IMR-90 (cell line): ENCODE measurements at places on chromosomes 1 and 21.

- DNase-seq: peak; percentile 71
These were observed 24.1 kb upstream of the NPHP4 start for GRCh38 chr1:6016191-6016865.

DNA sequence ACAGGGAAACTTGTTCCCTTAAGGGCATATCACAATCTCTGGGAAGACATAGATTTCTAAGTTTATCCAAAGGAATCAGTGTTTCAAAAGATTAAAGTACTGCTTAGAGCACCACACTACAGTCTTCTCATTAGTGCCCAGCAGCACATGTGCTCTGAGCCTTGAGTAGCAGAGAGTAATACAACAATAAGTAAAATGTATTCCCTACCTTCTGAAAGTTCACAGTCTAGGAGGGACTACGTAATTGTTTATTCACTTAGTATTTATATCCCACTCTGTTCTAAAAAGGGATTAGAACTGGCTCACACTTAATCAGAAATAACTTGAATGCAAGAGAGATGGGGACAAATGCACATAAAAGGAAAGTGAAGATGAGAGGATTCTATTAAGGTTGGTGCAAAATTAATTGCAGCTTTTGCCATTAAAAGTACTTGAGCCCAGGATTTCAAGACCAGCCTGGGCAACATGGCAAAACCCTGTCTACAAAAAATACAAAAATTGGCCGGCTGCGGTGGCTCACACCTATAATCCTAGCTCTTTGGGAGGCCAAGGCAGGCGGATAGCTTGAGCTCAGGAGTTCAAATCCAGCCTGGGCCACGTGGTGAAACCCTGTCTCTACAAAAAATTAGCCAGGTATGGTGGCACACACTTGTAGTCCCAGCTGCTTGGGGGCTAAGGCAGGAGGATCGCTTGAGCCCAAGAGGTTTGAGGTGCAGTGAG is 9.0 kb downstream of the SYNC start:
- DNase-seq: no peak

GRCh38 chr1:184567009-184567408 is 180.2 kb downstream of the C1orf21 start:
- no peak for DNase-seq

DNA sequence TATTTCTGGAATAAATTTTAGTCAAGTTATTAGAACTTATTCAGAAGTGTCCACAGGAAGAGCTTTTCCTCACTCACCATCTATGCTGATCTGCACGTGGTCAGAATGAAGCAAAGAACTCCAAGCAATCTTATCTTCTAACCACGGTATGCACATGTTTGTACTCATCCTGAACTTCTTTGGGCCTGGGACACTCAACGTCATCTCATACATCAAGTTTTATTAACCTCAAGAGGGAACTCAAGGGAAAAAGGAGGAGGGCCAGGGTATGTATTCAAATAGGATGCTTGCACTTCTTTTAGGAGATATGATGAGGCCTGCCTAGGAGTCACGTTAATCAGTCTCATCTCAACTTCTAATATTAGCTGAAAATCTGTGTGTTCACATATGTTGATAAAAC is 142.5 kb downstream of the C1orf94 start:
- no peak for DNase-seq

- no peak for DNase-seq
These were observed 26.5 kb upstream of the KRTAP19-8 start for GRCh38 chr21:31064803-31065202.

DNA sequence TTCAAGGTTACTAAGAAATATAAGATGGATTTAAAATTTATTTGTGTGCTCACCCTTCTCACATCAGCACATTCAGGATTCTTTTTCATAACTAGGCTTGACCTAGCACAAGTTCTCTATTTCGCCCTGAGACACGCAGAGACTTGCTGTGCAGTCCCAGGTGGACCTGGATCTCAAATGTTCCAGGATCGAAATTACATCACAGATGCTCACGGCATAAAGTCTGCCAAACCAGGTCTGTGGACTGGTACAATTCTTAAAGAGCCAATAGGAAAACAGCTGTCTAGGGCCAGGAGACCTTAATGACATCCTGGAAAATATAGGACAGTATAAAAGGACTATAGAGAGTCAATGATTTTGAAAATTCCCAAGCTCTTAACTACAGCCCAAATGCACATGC is 2.2 kb downstream of the PGBD5 start:
- DNase-seq: no peak

DNA sequence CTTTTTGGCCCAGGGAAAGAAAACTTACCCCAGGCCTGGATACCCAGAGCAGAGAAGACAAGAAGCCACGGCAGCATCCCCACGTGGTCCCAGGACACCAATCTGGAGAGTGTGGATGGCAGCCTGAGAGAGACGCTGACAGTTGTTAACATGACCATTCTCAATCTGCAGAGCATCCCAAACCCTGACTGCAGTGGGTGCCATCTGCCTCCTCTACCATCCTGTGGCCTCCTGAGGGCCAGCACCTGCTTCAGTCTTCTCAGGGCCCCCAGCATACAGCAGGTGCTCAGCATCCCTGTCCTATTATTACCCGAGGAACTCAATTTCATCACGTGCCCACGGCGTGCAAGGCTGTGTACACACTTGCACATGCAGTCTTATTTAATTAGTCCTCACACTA is 785 bp downstream of the PGLYRP4 start:
- no peak for DNase-seq

DNA sequence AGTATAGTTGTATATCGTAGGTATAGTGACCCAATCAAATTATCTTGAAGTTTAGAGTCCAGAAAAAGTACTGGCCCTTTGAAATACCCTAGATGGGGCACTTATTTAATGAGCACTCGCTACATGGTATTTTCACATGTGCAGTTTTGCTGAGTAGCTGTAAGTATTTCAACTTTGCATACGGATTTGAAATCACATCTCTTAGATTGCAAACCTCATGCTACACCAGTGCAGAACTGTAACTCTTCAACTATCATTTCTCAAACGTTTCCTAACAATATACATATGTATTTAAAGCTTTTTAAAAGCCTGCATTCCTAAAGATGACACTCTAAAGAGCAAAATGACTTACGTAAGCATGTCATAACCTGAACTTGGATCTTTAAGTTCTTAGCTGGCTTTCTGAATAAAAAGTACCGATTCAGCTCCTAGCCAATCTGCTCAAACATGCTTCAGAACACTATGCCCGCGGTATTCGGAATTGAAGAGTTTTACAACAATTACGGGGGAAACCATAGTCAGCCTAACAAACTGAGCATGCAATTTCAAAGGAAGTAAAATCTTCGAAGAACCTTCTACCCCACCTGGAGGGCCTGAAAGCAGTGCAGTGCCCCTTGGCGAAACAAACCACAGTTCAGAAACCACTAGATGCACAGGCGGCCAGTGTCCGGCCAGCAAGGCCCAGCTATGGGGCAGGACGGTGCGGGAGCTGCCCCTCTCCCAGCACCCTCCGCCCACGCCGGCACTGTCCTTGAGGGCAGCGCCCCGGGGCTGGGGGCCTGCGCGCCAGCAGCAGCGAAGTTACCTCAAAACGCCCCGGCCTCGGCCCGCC is 863 bp downstream of the FH start:
- peak; percentile 25 for DNase-seq

DNA sequence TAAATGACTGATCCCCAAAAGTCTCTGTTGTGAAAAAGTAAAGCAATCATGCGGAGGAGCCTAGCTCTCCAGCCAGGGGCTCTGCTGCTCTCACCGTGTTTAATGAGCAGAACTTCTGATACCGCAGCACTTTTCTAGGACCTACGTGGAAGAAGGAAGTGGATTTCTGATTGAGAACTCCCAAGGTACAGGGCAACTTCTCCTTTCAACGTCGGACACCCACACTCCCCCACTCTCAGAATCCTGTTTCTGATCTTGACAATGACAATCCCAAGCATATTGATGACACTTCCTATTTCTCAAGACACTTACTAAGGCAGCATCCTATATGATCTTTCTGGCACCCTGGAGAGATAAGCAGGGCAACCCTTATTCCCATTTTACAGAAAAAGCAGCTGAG is 78.4 kb downstream of the PROX1 start:
- no peak for DNase-seq

DNA sequence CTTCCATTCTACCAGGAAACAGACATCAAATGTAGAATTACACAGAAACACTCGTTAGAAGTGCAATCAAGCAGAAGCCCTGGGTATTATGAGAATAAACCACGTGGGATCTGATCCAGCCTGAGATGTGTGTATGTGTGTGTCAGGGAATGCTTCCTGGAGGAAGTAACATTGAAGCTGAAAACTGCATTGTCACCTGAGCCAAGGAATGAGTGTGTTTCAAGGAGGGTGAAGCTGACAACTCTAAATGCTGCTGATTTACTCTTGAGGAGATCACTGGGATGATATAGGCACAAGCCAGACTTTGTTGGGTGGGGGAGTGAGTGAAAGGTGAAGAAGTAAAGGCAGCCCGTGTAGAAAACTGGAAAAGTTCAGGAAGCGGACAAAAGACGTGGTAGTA is 27.6 kb downstream of the FAAH start:
- no peak for DNase-seq

DNA sequence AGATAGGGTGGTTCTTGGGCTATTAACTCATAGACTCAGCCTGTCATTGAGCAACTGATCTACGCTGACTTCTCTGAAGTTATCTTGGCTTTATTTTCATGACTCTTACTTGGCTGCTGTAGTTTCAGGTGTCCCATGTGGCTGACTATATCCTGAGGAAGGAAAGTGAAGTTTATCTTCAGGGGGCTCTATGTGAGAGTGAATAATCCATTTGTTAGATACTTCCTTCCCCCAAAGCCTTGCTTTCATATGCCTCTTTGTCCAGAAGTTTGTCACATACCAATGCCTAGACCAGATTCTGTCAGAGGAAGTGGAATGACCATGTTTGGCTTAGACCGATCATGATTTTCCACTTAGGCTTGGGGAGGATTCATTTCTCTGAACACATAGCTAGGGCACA is 27.9 kb upstream of the C1orf87 start:
- no peak for DNase-seq

DNA sequence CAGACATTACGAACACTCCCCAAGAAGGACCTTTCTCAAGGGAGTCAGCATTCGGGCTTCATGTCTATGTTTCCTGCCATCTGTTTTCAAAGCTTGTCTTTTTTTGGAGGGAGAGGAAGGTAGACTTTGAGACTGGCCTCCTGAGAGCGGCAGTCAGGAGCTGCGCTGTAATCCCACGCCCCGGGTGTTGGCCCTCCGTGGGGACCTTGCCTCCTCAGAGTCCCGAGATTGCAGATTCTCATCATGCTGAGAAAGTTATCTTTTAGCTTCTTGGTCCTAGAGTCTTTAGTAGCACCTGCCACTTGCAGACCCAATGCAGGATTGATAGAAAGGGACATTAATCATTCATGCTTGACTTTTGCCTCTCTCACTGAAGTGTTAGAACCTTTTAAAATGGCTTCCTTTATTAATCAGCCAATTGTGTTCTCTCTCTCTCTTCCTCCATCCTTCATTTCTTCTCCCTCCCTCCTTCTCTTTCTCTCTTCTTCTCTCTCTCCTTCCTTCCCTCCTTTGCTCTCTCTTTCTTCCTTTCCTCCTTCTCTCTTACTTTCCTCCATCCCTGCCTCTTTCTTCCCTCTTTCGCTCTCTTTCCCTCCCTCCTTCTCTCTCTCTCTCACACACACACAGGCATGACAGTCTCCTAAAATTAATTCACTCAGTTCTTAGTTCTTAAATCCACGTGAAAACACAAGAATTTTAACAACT is 25.2 kb upstream of the GNPAT start:
- no peak for DNase-seq

DNA sequence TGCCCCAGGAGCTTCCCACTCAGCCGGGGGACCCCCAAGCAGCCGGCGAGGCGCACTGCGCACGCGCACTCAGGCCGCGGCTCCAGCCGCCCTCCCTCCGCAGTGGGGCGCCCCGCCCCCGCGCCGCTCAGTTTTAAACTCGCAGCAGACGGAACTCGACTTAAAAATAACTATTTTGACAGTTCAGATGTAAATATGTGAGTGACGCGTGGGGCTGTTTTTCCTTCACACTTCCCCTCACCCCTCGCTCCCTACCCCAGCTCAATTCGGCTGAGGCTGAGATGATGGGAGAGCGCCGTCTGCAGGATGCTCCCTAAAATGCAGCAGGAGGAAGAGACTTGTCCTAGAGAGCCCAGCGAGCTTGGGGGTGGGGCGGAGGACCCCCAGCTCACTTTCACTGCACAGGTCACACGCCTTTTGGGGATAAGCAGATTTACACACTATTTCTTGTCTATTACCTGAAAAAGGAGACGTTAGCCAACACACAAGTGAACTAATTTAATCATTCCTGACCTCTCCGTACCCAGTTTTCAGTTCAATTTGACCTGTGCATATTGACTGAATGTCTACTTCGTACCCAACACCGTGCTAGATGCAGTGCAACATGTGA is 8.9 kb upstream of the LEMD1 start:
- peak; percentile 33 for DNase-seq

DNA sequence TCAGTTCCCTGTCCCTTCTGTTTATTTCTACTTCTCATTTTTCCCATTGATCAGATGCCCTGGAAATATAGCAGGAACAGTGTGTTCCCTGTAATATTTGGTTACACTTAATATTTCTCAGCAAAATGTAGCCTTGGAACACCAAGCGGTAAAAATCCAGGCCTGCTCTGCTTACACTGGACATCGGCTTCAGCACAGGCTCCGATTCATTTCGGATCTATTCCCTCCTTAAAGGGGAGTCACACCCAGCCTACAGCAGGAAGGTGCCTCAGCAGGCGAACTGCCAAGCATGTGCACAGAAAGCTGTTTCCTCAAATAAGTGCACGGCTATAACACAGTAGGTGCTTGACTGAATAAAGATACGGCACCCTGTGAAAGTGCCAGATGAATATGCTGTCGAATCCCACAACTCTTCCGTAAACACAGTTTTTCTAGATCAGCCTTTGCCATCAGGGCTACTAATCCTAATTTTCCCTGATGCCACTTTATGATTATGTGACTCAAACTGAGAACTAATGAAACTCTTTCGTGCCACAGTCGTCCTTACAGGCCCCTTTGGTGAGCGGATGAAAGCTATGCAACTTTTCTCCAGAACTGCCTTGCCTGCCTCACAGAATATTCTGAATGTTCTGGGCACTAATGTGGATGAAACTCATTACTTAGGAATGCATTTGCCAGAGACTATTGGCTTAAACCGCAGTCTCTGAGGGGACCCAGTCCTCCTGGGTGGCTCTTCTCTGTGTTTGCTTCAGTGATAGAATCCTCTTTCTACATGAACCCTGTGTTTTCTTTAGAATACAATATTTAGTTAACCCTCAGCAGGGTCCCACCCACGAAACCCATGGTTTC is 275.5 kb upstream of the RUNX1 start:
- peak; percentile 63 for DNase-seq

DNA sequence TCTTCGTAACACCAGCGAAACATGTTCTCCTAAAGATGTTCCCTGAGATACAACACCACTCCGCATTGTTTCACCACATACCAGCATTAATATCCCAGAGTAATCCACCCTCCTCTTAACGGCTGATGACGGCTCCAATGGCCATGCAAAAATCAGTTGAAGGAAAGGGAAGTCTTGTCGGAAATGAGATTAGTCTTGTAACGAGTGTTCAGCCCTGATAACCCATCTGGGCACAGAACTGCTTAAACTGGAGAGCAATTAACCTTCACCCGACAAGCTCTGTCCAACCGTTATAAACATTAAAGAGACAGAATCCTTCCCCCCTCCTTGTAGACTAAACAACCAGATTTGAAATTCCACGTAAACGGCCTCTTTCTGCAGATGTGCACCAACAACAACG is 21.9 kb downstream of the ERG start:
- no peak for DNase-seq

- DNase-seq: no peak
These were observed 51.0 kb downstream of the C4BPA start for GRCh38 chr1:207155028-207155427.

GRCh38 chr1:58340185-58340584 is 206.3 kb downstream of the OMA1 start:
- DNase-seq: no peak
